ENCODE measurements at places on chromosomes 5 and 9.

GRCh38 chr5:140869555-140869886 is 764 bp downstream of the PCDHA11 start:
- DNase-seq = no peak

GRCh38 chr5:10639846-10640368 is 76.0 kb downstream of the ANKRD33B start:
- no peak for DNase-seq

GRCh38 chr9:93730648-93731047 is 154.3 kb downstream of the PHF2 start:
- no peak for DNase-seq

- no peak for DNase-seq
These were observed 307.8 kb upstream of the PAPPA start for GRCh38 chr9:115845648-115846312.

- no peak for DNase-seq
These were observed 107.7 kb upstream of the EQTN start for GRCh38 chr9:27404661-27405060.

- no peak for DNase-seq
These were observed 122.5 kb upstream of the PANK3 start for GRCh38 chr5:168701641-168702040.

- peak; percentile 90 for DNase-seq
These were observed 73.5 kb downstream of the LNPEP start for GRCh38 chr5:97009212-97009898.

GRCh38 chr9:30796764-30797163 is 1587.7 kb upstream of the ACO1 start:
- no peak for DNase-seq

DNA sequence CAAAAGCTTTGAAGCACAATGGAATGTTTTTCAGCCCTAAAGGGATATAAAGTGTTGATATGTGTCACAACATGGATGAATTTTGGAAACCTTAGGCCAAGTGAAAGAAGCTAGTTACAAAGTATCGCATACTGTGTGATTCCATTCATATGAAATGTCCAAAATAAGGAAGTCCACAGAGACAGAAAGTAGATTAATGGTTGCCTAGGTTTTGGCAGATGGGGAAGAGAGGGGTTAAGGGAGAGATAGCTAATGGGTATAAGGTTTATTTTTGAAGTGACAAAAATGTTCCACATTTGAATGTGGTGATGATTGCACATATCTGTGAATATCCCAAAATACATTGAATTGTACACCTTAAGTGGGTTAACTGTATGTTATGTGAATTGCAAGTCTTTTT is 57.5 kb upstream of the MCCC2 start:
- DNase-seq = no peak

GRCh38 chr9:120965344-120966012 is 38.9 kb upstream of the TRAF1 start:
- DNase-seq = no peak

DNA sequence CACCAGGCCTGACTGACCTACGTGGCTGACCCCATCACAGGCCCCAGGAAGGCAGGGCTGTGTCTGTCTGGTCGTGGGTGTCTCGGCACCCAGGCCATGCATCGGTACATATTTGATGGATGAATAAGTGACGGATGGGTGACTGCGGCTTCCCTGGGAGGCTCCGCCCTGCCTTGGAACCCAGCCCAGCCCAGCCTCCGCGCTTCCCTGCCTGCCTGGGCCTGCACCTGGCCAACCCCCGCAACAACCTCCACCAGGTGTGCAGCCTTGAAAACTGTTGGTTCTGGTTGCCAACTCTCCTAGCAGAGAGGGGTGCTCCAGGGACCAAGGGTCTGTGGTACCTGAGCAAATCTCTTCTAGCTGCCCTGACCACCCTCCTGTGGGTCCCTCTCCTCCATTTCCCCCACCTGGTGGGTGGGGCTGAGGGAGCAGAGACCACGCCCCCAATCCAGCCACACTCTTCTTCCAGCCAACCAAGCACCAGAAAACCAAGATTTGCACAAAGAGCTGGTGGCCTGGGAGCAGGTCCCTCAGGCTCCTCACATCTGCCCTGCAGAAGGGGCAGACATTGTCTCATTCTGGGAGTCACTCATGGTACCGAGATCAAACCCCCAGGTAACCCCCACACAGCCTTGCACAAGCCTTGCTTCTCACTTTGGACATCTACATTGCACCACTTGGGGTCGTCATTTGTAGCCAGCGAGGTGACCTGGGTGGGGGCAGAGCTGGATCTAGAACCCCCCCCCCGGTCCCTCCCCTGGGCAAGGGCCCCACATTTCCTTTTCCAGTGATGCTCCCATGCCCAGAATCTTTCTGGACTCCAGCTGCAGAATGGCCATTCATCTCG is 100.6 kb upstream of the IER5L start:
- DNase-seq = no peak

- peak; percentile 56 for DNase-seq
These were observed 473 bp downstream of the ZBTB34 start for GRCh38 chr9:126860757-126861466.

- no peak for DNase-seq
These were observed 45.2 kb downstream of the AHRR start for GRCh38 chr5:366541-367357.

DNA sequence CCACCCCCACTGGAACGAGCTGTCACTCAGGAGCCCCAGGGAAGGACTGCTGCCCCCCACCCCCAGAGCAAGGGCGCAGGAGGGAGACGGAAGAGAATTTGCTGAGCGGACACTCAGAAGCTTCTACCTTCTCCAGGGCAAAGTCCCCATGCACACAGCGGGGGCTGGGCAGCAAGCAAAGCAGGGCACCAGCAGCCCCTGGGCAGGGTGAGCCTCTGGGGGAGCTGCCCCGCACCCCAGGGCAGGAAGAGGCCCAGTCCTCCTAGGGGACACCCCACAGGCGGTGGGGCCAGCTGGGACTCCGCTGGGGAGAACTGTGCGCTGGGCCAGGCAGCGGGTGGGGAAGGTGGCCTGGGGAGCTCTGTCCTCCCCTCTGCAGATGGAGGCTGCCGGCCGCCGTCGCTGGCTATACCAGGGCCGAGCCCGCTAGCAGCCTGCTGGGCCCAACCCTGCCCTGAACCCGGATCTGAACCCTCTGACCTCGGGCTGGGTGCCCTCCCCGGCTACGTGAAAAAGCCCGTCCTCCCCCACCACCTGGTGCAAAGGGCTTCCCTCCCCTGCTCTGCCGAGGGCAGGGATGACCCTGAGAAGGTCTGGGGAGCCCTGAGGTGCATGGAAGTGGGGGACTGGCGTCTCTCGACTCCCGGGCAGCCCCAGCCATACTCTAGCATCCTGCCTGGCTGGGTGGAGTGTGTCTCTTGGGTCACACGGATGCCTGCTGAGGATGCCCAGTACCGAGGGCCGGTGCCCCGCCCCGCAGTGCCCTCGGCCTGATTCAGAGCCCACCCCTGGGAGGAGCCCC is 597 bp upstream of the SLC34A3 start:
- DNase-seq = no peak

- no peak for DNase-seq
These were observed 7.0 kb upstream of the NDST1 start for GRCh38 chr5:150500905-150501304.
